ENCODE measurements at places on chromosomes 4 and X.

- peak; percentile 54 for DNase-seq
- peaks cover 8% of the 10 kb centered on the region for H3K36me3 ChIP-seq
- peaks cover 6% of the 10 kb centered on the region for H3K4me1 ChIP-seq
- peak overlapping the region; percentile 75 for H3K4me3 ChIP-seq
These were observed 586 bp downstream of the HERC5 start for GRCh38 chr4:88457307-88458103.

DNA sequence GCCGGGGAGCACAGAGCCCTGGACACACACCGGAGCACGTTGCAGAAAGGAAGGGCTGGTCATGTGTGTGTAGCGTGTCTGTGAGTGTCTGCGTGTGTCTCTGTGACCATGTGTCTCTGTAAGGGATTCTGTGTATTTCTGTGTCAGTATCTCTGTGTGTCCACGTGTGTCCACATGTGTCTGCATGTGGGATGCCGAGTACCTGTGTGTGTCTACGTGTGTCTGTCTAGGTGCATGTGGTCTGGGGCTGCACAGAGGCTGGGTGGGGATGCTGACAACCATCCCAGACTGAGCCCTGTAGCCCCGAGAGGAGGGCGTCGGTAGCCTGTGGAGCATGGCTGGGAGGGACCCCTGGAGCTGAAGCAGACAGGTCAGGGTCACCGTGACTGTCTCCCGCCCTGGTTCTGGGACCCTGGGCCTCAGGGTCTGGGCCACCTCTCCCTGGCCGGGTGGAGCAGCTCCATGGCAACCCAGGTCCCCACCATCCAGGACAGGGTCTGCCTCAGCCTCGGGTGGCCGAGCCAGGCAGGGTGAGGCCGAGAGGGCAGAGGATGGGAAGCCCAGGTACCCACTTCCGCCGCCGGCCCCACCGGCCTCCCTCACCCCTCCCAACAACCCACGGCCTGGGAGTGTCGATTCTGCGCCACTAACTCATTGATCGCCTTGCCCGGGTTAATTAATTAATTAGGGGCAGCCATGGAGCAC lies 122.7 kb downstream of the FAM53A start:
- no peak for DNase-seq
- no peak overlapping the region for H3K4me3 ChIP-seq
- H3K36me3 ChIP-seq = no peaks in the 10 kb centered on the region

GRCh38 chrX:99495453-99495852 lies 914.6 kb downstream of the PCDH19 start:
- H3K4me1 ChIP-seq = no peaks in the 10 kb centered on the region
- no peak overlapping the region for H3K4me3 ChIP-seq
- DNase-seq = no peak
- no peaks in the 10 kb centered on the region for H3K27me3 ChIP-seq
- no peak overlapping the region for H3K27ac ChIP-seq
- H3K36me3 ChIP-seq = no peaks in the 10 kb centered on the region

DNA sequence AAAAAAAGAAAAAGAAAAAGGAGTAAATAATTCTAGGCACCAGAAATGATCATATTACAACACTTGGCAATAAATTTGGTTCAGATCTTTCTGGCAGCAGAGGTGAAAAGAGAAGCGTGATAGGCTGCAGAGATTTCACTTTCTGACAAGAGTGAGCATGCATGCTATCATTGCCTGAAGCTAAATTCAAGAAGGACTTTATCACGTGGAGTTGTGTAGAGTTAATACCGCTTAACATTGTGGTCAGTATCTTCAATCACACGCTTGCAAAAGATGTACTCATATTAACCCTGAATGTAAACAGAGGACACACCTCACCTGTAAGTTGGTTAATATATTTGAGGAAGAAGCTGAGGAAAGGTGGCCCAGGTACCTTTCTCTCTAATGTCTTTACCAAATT lies 31.4 kb upstream of the RBPJ start:
- no peaks in the 10 kb centered on the region for H3K36me3 ChIP-seq
- H3K4me3 ChIP-seq = no peak overlapping the region
- H3K27ac ChIP-seq = peak overlapping the region; percentile 67
- no peaks in the 10 kb centered on the region for H3K27me3 ChIP-seq
- peaks cover 13% of the 10 kb centered on the region for H3K4me1 ChIP-seq

- peak overlapping the region; percentile 74 for H3K27ac ChIP-seq
- no peaks in the 10 kb centered on the region for H3K36me3 ChIP-seq
- H3K4me3 ChIP-seq = no peak overlapping the region
- DNase-seq = no peak
These were observed 133.3 kb downstream of the PJA1 start for GRCh38 chrX:69031971-69032391.

GRCh38 chr4:179165000-179165738 lies 1722.9 kb upstream of the AGA start:
- H3K27ac ChIP-seq = no peak overlapping the region
- no peaks in the 10 kb centered on the region for H3K27me3 ChIP-seq
- DNase-seq = no peak
- no peaks in the 10 kb centered on the region for H3K4me1 ChIP-seq
- H3K4me3 ChIP-seq = no peak overlapping the region

- no peak overlapping the region for H3K27ac ChIP-seq
- peaks cover 18% of the 10 kb centered on the region for H3K4me1 ChIP-seq
- H3K36me3 ChIP-seq = no peaks in the 10 kb centered on the region
- no peaks in the 10 kb centered on the region for H3K27me3 ChIP-seq
- no peak overlapping the region for H3K4me3 ChIP-seq
- DNase-seq = no peak
These were observed 1512.0 kb downstream of the ARAP2 start for GRCh38 chr4:34732176-34732950.

DNA sequence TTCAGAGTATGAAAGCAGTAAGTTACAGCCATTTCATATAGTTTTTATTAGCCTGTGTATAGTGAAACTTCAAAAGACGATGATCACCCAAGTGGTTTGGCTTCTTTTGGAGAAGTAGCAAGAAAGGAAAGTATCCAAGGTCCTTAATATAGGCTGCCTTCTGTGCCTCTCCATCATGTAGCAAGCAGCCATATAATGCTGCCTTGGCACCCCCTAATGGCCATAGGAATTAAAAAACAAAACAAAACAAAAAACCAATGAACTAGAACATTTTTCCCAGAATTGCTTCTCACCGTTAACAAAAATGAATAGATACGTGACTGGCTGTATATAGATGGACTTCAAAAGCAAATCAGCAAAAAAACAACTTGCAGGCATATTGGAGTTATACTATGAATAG lies 18.9 kb downstream of the LAMP2 start:
- no peaks in the 10 kb centered on the region for H3K4me1 ChIP-seq
- no peak overlapping the region for H3K27ac ChIP-seq
- H3K4me3 ChIP-seq = no peak overlapping the region
- H3K27me3 ChIP-seq = no peaks in the 10 kb centered on the region

GRCh38 chrX:117053260-117053659 lies 590.5 kb upstream of the CT83 start:
- no peaks in the 10 kb centered on the region for H3K4me1 ChIP-seq
- DNase-seq = no peak
- H3K4me3 ChIP-seq = no peak overlapping the region
- no peaks in the 10 kb centered on the region for H3K36me3 ChIP-seq

DNA sequence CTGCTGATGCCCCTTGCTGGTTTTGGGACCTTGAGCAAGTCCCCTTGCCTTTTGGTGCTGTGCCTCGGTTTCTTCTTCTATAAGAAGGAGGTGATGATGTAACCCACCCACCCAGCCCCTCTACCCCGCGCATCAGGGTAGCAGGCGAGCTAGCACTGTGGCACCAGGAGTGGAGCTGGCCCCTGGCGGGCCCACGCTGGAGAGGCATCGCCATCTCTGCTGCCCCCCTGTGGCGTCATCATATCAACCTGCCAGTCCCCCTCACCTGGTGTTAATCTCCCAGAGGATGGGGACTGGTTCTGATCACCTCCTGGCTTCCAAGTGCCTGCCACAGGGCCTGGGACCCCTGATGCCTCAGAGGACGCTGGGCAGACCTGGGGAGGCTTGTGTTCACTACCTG lies 6.3 kb upstream of the SORCS2 start:
- no peaks in the 10 kb centered on the region for H3K27me3 ChIP-seq
- DNase-seq = peak; percentile 44
- no peak overlapping the region for H3K4me3 ChIP-seq
- H3K36me3 ChIP-seq = no peaks in the 10 kb centered on the region
- H3K27ac ChIP-seq = no peak overlapping the region
- no peaks in the 10 kb centered on the region for H3K4me1 ChIP-seq

DNA sequence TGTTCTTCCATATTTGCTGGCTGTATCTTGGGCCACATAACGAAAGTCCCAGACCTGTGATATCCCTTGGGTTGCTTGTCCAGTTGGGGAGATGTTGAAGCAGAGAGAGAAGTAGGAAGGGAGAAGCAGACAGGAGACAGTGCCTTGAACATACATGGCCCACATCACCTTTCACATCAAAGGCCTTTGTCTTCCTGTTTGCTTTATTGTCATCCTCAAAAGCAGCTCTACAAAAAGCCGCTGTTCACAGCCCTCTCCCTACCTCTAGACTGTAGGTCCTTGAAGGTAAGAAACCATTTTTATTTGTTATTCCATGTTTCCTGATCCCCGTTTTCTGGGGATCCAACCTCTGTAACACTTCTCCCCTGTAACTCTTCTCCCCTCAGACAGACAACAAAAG lies 14.9 kb downstream of the USP26 start:
- H3K4me1 ChIP-seq = no peaks in the 10 kb centered on the region
- H3K4me3 ChIP-seq = no peak overlapping the region
- DNase-seq = no peak
- peaks cover 4% of the 10 kb centered on the region for H3K27me3 ChIP-seq
- no peak overlapping the region for H3K27ac ChIP-seq

DNA sequence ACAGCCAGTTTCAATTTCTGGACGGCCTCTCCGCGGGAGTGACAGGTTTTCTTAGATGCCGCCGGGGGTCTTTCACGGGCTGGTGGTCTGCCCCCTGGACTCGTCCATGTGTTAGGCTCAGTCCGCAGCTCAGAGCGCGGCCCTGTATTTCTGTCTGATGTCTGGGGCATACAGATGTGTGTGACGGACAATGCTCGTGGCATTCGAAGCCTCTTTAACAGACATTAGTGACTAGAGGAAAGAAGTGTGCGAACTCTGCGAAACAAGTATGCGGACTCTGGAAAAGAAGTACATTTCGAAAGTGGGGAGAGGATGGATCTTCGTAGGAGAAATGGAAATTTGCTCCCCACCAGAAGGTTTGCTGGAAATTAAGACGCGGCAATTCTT lies 793 bp upstream of the DCUN1D4 start:
- no peaks in the 10 kb centered on the region for H3K36me3 ChIP-seq
- no peak for DNase-seq
- no peaks in the 10 kb centered on the region for H3K27me3 ChIP-seq

DNA sequence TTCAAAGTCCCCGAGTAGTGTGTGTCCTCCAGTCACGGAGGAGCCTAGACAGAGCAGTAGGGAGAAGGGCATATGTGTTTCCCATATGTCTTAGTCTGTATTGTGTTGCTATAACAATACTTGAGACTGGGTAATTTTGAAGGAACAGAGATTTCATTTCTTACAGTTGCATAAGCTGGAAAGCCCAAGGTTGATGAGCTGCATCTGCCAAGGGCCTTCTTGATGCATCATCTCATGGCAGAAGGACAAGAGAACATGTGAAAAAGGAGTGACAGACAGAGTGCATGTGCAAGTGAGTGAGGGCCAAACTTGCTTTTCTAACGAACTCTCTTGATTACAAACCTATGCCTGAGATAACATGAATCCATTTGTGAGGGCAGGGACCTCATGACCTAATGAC lies 243.4 kb downstream of the ARHGAP10 start:
- no peaks in the 10 kb centered on the region for H3K4me1 ChIP-seq
- no peak for DNase-seq
- no peak overlapping the region for H3K4me3 ChIP-seq
- H3K27me3 ChIP-seq = no peaks in the 10 kb centered on the region

GRCh38 chrX:150038315-150038714 lies 100.0 kb upstream of the EOLA2 start:
- no peak overlapping the region for H3K27ac ChIP-seq
- no peaks in the 10 kb centered on the region for H3K4me1 ChIP-seq
- no peaks in the 10 kb centered on the region for H3K27me3 ChIP-seq

DNA sequence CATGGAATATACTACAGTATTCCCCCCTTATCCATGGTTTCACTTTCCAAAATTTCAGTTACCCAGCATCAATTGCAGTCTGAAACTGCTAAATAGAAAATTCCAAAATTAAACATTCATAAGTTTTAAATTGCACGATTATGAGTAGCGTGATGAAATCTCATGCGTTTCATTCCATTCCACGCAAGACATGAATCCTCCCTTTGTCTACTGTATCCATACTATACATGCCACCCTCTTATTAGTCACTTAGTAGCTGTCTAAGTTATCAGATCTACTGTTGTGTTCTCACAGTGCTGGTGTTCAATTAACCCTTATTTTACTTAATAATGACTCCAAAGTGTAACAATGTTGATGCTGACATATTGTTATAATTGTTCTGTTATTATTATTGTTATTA lies 261.2 kb upstream of the NDST4 start:
- H3K4me1 ChIP-seq = no peaks in the 10 kb centered on the region
- H3K36me3 ChIP-seq = no peaks in the 10 kb centered on the region
- H3K27ac ChIP-seq = no peak overlapping the region
- DNase-seq = no peak
- H3K27me3 ChIP-seq = no peaks in the 10 kb centered on the region

DNA sequence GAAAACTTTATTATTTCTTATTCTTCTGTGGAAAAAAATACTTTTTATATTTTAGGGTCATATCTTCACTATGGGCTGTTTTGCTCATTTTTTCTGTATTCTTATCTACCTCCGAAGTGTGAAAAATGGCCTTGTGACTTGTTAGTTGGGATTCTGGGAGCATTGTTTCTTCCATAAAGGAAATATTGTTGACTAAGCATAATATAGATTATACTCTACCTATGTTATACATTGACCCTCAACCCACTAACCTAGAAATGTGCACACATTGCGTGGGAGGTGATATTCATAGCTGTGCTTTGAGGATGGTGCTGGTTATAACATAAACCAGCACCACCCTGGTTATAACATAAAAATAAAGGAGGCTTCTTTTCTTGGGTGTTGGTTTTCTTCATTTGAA lies 259.2 kb upstream of the AADAT start:
- no peak for DNase-seq
- H3K4me3 ChIP-seq = no peak overlapping the region
- no peaks in the 10 kb centered on the region for H3K4me1 ChIP-seq
- H3K27ac ChIP-seq = no peak overlapping the region

- peaks cover 13% of the 10 kb centered on the region for H3K4me1 ChIP-seq
- peak within 1 kb of the TSS; percentile 43 for H3K4me3 ChIP-seq
- DNase-seq = peak; percentile 50
These were observed at the start of gene IL3RA for GRCh38 chrX:1336331-1336943. Gene IL3RA, plus strand, starts transcription at chrX:1336785. Its CDS starts 4,981 bp downstream, at chrX:1341766.

GRCh38 chrX:71198066-71198465 lies 25.0 kb upstream of the GJB1 start:
- H3K27ac ChIP-seq = no peak overlapping the region
- H3K36me3 ChIP-seq = no peaks in the 10 kb centered on the region
- peak overlapping the region; percentile 26 for H3K4me3 ChIP-seq
- no peaks in the 10 kb centered on the region for H3K4me1 ChIP-seq
- H3K27me3 ChIP-seq = no peaks in the 10 kb centered on the region
- no peak for DNase-seq

GRCh38 chrX:68343551-68343950 lies 89.7 kb downstream of the OPHN1 start:
- no peak for DNase-seq
- H3K27ac ChIP-seq = no peak overlapping the region
- no peaks in the 10 kb centered on the region for H3K4me1 ChIP-seq
- H3K27me3 ChIP-seq = no peaks in the 10 kb centered on the region
- H3K4me3 ChIP-seq = no peak overlapping the region
- no peaks in the 10 kb centered on the region for H3K36me3 ChIP-seq

All from stomach (tissue), 19 donors.